ENCODE measurements at places on chromosomes 13 and 19.

GRCh38 chr19:29501816-29502580 lies 23.8 kb upstream of the VSTM2B start:
- no peak for DNase-seq

DNA sequence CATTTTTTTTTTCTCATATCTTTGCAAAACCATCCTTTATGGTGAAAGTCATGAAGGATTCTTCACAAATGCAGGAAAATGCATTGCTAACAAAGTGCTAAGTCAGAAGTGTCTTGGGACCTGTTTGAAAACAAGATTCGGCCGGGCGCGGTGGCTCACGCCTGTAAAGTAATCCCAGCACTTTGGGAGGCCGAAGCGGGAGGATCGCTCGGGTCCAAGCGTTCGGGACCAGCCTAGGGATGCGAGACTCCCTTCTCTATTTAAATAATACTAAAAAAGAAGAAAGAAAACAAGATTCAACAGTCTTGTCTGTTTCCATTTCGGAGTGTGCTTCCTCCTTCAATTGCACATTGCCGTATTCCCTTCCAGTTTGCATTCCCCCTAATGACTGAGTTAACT lies 819 bp downstream of the EID2B start:
- no peak for DNase-seq

- DNase-seq, result no peak
Observed at GRCh38 chr13:34657716-34658115, 284.4 kb upstream of the NBEA start.

- no peak for DNase-seq
Observed at GRCh38 chr19:4699826-4700692, 23.6 kb downstream of the DPP9 start.

DNA sequence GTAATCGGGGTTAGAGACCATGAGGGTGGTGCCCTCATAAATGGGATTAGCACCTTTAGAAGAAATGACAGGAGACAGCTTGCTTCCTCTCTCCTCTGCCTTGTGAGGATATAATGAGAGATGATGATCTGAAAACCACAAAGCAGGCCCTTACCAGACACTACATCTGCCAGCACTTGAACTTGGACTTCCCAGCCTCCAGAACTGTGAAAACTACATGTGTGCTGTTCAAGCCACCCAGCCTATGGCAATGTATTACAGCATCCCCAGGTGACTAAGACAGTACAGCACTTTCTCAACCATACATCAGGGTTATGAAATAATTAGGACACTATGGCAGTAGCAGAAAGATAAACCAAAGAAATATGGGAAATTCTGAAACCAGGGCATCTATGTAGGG lies 7.4 kb downstream of the ZNF564 start:
- no peak for DNase-seq

GRCh38 chr13:35479706-35480105 lies 3.2 kb upstream of the MAB21L1 start:
- no peak for DNase-seq

- DNase-seq, result peak; percentile 37
Observed at GRCh38 chr19:33416307-33417215, 43.1 kb downstream of the CEBPG start.

- DNase-seq, result no peak
Observed at GRCh38 chr13:36275190-36276002, 22.2 kb downstream of the CCDC169 start.

- no peak for DNase-seq
Observed at GRCh38 chr13:83048419-83048818, 833.9 kb downstream of the SLITRK1 start.

Data from T-helper 17 cell (primary cell).